Large intestine (tissue), 12 donors: ENCODE measurements at places on chromosomes 11 and 22. TPM values are rescaled to one million over a fixed set of nuclear protein-coding genes. Genes with fewer than 3 reads are reported as not detected.
A peak's percentile ranks its signal among the peaks of the same experiment; 100 is the strongest.

Gene APOBEC3G
- 7.0 TPM for polyA plus RNA-seq

Gene HEPHL1
- polyA plus RNA-seq, result 0.54 TPM

DNA sequence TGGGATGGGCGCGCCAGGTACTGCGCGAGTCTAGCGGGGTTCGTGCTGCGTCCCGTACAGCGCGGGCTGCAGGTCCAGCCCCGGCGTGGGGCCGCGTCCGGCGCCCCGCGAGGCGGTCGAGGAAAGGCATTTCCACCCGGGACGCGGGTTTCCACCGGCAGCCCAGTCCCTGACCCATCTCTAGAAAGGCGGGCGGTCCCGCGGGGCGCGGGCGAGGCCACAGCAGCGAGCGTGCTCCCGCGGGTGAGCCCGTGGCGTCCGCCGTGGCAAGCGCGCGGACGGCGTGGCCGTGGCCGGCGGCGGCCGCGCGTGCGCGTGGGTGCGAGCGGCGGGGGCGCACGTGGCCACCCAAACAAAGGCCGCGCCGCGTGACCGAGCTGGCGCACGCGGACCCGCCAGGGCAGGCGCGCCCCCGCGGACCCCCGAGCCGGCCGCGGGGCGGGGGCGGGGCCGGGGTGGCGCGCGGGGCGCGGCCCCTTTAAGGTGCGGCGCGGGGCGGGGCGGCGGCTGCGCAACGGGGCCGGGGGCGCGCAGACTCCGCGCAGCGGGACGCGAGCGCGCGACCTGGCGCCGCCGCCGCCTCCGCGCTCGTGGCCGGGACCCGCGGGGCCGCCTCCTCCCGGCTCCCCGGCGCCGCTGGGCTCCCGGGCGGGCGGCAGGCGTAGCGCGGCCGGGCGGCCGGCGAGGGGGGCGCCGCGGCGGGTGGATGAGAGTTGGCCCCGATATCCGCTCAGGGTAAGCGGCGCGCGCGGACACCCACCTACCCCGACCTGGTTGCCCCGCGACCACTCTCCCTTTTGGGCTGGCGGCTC is 39.3 kb upstream of the CELSR1 start:
- H3K36me3 ChIP-seq, result no peaks in the 10 kb centered on the region
- DNase-seq, result no peak
- peak overlapping the region; percentile 75 for H3K4me3 ChIP-seq
- no peaks in the 10 kb centered on the region for H3K27me3 ChIP-seq
- peaks cover 61% of the 10 kb centered on the region for H3K4me1 ChIP-seq
- H3K27ac ChIP-seq, result peak overlapping the region; percentile 66

Gene TBX1
- 2.4 TPM for polyA plus RNA-seq

DNA sequence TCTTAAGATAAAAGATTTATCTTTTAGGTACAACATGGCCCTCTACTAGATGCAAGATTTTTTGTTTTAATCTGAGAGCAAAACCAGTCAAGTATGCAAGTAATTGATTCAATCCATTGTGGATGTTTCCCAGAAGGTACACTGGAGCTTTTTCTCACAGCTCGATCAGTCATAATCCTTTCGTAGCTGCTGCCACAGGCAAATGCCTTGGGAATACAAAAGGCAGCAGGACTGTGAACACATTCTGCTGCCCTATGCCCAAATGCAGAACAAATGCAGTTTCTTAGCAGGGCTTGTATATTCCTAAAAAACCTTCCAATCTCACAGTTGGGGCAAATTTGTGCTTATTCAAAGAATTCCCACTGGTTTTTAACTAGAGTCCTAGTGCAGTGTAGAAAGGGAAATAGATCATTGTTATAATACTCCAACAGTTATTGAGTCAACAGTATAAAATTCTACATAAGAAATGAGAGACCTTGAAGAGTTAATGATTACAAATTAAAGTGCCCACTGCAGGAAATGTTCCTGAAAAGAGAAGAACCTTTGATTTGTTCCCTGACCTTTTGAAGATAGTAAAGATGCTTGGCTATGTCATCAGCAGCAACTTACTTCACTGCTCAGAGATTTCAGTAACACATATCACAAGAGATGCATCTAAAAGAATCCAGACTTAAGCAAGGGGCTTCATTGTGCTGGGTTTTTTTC is 14.1 kb downstream of the LPXN start:
- peak overlapping the region; percentile 97 for H3K27ac ChIP-seq
- H3K4me1 ChIP-seq, result peaks cover 36% of the 10 kb centered on the region
- peak; percentile 56 for DNase-seq
- no peaks in the 10 kb centered on the region for H3K36me3 ChIP-seq
- H3K4me3 ChIP-seq, result peak overlapping the region; percentile 9
- H3K27me3 ChIP-seq, result no peaks in the 10 kb centered on the region

Gene SSTR3
- 0.54 TPM for polyA plus RNA-seq

- H3K4me1 ChIP-seq, result no peaks in the 10 kb centered on the region
- no peak overlapping the region for H3K27ac ChIP-seq
- H3K36me3 ChIP-seq, result no peaks in the 10 kb centered on the region
- DNase-seq, result no peak
- H3K27me3 ChIP-seq, result peaks cover 3% of the 10 kb centered on the region
Measured at GRCh38 chr11:115891581-115891980, 387.4 kb upstream of the CADM1 start.

Gene TPBGL
- 0.39 TPM for polyA plus RNA-seq

DNA sequence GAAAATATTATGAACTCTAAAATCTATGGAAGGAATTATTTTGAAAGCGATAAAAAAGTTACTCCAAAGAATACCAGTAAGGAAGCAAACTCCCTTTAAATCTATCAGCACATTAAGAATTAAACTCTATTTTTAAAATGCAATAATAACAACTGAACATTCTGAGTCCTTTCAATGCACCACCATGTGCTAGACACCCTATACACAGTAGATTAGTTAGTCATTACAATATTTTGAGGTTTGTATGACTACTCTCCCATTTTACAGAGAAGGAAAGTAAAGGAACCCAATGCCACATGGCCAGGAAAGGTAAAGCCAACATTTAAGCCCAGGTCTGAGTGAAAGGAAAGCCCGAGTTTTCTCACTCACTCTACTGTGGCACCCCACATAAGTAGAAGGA is 17.7 kb downstream of the JAML start:
- peak overlapping the region; percentile 85 for H3K27ac ChIP-seq
- H3K4me1 ChIP-seq, result peaks cover 66% of the 10 kb centered on the region
- H3K27me3 ChIP-seq, result no peaks in the 10 kb centered on the region

DNA sequence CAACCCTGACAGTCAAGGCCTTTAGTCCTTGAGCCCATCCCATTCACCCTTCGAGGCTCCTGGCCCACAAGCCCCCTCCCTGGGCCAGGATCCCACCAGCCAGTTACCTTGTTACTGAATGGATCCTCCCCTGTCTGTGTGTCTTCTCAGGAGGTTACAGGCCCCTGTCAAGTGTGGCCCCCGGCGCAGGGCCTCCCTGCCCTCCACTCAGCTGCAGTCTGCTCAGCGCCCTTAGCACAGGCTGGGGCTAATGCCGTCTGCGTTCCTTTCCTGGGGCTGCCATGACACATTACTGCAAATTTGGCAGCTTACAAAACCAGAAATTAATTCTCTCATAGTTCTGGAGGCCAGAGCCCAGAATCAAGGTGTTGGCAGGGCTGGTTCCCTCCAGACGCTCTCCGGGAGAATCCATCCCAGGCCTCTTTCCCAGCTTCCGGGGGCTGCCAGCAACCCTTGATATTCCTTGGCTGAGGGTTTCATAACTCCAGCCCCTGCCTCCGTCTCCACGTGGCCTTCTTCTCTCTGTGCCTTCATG is 9.4 kb upstream of the SYT12 start:
- H3K4me3 ChIP-seq, result no peak overlapping the region
- DNase-seq, result no peak
- H3K4me1 ChIP-seq, result no peaks in the 10 kb centered on the region
- H3K36me3 ChIP-seq, result no peaks in the 10 kb centered on the region
- H3K27me3 ChIP-seq, result no peaks in the 10 kb centered on the region
- H3K27ac ChIP-seq, result no peak overlapping the region

DNA sequence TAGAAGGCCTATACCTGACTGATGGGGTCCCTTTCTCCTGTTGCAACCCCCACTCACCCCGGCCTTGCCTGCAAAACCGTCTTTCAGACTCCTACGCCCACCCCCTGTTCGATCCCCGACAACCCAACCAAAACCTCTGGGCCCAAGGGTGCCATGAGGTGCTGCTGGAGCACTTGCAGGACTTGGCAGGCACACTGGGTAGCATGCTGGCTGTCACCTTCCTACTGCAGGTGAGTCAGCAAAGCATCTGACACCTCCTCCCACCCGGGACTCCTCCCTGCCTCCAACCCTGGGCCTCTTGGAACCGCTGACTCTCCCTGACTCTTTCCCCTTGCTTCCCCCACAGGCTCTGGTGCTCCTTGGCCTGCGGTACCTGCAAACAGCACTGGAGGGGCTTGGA is 1.2 kb downstream of the ROM1 start:
- H3K27me3 ChIP-seq, result no peaks in the 10 kb centered on the region
- H3K4me3 ChIP-seq, result no peak overlapping the region
- peaks cover 40% of the 10 kb centered on the region for H3K4me1 ChIP-seq
- H3K36me3 ChIP-seq, result peaks cover 32% of the 10 kb centered on the region
- DNase-seq, result peak; percentile 69

DNA sequence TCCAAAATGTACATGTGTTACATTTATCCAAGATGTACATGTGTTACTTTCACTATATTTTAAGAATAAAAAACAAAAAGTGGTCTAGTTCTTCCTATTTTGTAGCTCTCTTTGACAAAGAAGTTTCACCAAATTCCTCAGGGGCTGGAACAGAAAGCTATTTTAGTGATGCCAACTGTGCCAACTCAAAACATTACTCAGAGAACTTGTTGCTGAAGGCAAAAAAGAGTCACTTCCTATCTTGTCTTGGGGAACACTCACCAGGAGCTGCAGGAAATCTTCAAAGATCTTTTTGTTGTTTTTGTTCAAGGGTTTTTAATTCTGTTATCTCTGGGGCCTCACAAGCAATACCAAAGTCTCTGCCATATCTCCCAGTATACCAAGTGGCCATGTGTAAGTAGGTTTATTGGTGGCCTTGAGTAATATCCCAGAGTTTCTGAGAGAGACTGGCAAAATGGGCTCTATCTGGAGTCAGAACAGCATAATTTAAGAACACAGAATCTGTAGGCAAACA is 13.6 kb upstream of the EED start:
- H3K4me3 ChIP-seq, result no peak overlapping the region
- no peaks in the 10 kb centered on the region for H3K4me1 ChIP-seq
- H3K36me3 ChIP-seq, result no peaks in the 10 kb centered on the region
- H3K27ac ChIP-seq, result no peak overlapping the region
- H3K27me3 ChIP-seq, result no peaks in the 10 kb centered on the region
- no peak for DNase-seq

- H3K4me3 ChIP-seq, result no peak overlapping the region
- no peak overlapping the region for H3K27ac ChIP-seq
- no peaks in the 10 kb centered on the region for H3K4me1 ChIP-seq
- no peaks in the 10 kb centered on the region for H3K36me3 ChIP-seq
- no peaks in the 10 kb centered on the region for H3K27me3 ChIP-seq
- DNase-seq, result no peak
Measured at GRCh38 chr22:39646398-39647063, 76.0 kb downstream of the CACNA1I start.

GRCh38 chr11:46380340-46381047 is 975 bp upstream of the MDK start:
- H3K27ac ChIP-seq, result peak overlapping the region; percentile 80
- no peaks in the 10 kb centered on the region for H3K27me3 ChIP-seq
- peaks cover 21% of the 10 kb centered on the region for H3K4me1 ChIP-seq
- peak; percentile 69 for DNase-seq
- peaks cover 34% of the 10 kb centered on the region for H3K36me3 ChIP-seq
- peak overlapping the region; percentile 83 for H3K4me3 ChIP-seq

- H3K4me3 ChIP-seq, result no peak overlapping the region
- H3K36me3 ChIP-seq, result no peaks in the 10 kb centered on the region
- no peaks in the 10 kb centered on the region for H3K27me3 ChIP-seq
- H3K27ac ChIP-seq, result peak overlapping the region; percentile 51
Measured at GRCh38 chr22:35477911-35478582, 62.6 kb upstream of the RASD2 start.

DNA sequence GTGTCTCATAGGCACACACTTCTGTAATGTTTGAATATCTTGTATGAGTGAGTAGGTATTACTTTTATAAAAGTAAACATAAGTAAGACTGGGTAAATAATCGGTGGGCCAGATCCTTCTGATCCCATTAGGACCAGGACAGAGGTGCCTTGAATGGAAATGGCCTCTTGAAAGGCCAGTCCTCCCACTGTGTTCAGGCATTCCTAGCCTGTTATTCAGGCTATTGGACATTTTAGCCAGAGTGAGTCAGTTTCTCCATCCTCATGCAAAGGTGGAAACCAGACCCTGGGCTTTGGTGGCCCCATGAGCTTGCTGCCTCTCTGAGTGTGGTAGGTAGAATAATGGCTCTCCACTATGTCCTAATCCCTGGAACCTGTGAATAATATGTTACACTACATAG is 34.4 kb downstream of the C11orf96 start:
- H3K36me3 ChIP-seq, result no peaks in the 10 kb centered on the region
- H3K4me3 ChIP-seq, result no peak overlapping the region
- H3K27ac ChIP-seq, result no peak overlapping the region
- peaks cover 3% of the 10 kb centered on the region for H3K27me3 ChIP-seq
- H3K4me1 ChIP-seq, result no peaks in the 10 kb centered on the region
- DNase-seq, result no peak

GRCh38 chr11:3021125-3021524 is 29.0 kb upstream of the NAP1L4 start:
- H3K4me1 ChIP-seq, result peaks cover 4% of the 10 kb centered on the region
- H3K27ac ChIP-seq, result no peak overlapping the region
- H3K27me3 ChIP-seq, result no peaks in the 10 kb centered on the region
- no peak overlapping the region for H3K4me3 ChIP-seq
- DNase-seq, result peak; percentile 49

GRCh38 chr11:26228778-26229177 is 103.2 kb upstream of the ANO3 start:
- no peaks in the 10 kb centered on the region for H3K36me3 ChIP-seq
- H3K27me3 ChIP-seq, result no peaks in the 10 kb centered on the region
- no peak overlapping the region for H3K27ac ChIP-seq
- no peak for DNase-seq
- H3K4me1 ChIP-seq, result no peaks in the 10 kb centered on the region
- no peak overlapping the region for H3K4me3 ChIP-seq

DNA sequence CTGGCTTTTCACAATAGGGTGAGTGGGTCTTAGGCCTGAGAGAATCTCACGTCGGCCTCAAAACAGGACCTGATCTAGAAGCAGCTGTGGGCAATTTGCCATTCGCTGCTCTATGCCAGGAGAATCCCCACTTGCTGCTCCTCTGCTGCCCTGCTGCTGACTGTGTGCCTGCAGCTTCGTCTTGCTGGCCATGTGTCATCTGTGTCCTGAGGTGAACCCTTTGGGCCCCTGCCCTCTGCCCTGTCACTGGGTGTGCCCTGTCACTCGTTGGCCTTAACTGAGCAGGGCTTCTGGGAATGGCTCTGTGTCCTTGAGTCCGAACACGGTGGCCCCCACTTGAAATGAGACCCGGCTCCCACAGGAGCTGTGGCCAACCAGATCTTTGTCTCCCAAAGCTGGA is 6.2 kb downstream of the NAA40 start:
- peaks cover 24% of the 10 kb centered on the region for H3K36me3 ChIP-seq
- no peak overlapping the region for H3K4me3 ChIP-seq
- peaks cover 22% of the 10 kb centered on the region for H3K4me1 ChIP-seq

Gene LRRC10B
- polyA plus RNA-seq, result 1.3 TPM

Gene E2F8
- 17.7 TPM for polyA plus RNA-seq

Gene DDI1
- not detected for polyA plus RNA-seq

GRCh38 chr11:13907678-13908077 is 54.8 kb upstream of the SPON1 start:
- H3K36me3 ChIP-seq, result no peaks in the 10 kb centered on the region
- no peak for DNase-seq
- no peaks in the 10 kb centered on the region for H3K4me1 ChIP-seq
- no peaks in the 10 kb centered on the region for H3K27me3 ChIP-seq
- no peak overlapping the region for H3K4me3 ChIP-seq
